Fibroblast of skin of right biceps (primary cell): ENCODE measurements at places on chromosomes 4 and X.

DNA sequence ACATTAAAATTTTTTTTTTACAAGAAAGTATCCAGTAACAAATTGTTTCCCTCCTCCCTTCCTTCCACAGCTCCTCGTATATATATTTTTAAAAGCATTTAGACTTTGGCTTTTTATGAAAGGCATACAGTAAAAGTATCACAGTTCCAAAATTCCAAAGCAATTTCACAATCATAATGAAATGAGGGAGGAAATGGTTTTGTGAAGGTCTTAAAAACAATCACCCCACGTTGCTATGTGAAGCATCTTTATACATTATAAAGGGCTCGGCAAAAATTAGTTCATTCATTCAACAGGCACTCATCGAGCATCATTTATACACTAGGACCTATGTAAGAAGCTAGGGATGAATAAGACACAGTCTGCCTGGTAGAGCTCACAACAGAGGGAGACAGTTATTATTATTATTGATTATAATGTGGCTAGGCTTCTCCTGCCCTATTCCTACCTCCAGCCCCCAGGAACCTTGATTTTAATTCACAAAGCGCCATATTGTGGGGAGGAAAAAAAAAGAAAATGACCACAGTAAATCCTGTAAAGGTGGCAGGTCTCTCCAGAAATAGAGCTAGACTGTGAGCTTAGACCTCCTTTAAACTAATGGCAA lies 239.9 kb downstream of the MAML3 start:
- peak; percentile 86 for DNase-seq

DNA sequence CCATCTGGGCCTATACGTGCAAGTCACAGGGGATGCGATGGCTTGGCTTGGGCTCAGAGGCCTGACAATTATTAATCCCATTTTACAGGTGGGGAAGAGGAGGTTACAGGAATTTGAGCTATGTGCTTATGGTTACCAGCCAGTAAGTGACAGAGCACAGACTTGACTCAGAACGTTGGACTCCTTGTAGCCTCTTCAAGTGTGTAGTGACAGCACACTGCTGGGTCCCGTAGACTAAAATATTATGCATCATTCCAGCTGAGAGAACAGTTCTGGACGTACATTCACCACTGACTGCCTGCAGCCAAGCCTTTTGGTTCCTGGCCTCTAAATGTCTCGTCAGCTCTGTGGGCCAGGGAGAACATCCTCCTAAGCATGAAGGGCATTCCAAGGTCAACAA lies 314.5 kb downstream of the GPAT3 start:
- peak; percentile 58 for DNase-seq

GRCh38 chr4:186728631-186729271 lies 5.1 kb upstream of the FAT1 start:
- DNase-seq = peak; percentile 57

- DNase-seq = peak; percentile 22
Measured at GRCh38 chrX:54246866-54247265, 63.8 kb upstream of the FAM120C start.

DNA sequence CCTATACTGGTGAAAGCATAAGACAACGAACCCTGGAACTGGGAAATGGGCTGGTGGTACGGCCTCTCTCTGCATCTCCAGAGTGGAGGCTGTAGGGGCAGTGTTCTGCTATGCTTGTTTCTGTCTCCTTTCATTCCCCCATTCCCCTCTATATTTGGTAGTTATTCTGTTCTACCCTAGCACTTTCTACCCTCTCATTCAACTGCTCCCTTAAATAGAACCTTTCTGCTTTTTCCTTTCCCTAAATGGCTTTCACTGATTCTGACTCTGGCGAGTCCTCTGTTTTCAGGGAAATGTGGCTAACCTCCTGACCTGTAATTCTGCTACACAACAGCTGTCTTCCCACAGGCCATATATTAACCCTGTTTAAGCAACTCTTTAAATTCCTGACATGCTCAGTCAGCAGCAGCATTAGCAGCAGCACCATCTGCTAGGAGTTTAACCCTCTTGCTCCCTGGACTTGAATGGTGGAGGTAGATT lies 94.2 kb downstream of the CXCL13 start:
- peak; percentile 88 for DNase-seq

- DNase-seq = no peak
Measured at GRCh38 chrX:88136328-88136727, 610.7 kb upstream of the CPXCR1 start.

DNA sequence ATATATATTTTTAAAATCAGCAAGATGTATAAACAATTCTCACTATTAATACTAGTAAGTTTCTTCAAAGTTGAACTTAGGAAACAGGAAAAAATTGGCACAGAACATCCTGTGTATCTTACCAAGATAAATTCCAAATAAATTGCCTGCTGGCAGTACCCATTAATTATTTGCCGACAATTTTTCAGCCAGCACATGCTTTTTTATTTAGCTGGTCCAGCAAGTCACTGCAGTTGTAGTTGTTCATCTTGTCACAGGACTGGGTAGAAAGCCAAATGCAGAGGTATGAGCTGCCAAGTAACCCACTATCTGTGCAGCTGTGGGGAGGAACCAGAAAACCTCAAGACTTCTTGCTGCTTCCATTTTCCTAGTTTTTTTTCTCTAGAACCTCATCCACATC lies 113.4 kb downstream of the PACRGL start:
- no peak for DNase-seq

GRCh38 chr4:74453037-74453635 lies 8.2 kb downstream of the AREG start:
- DNase-seq = no peak

GRCh38 chrX:68443155-68443868 lies 10.0 kb upstream of the OPHN1 start:
- DNase-seq = peak; percentile 76

- DNase-seq = no peak
Measured at GRCh38 chr4:25065431-25065858, 34.7 kb upstream of the LGI2 start.

- DNase-seq = no peak
Measured at GRCh38 chr4:38347251-38347650, 316.7 kb upstream of the KLF3 start.

DNA sequence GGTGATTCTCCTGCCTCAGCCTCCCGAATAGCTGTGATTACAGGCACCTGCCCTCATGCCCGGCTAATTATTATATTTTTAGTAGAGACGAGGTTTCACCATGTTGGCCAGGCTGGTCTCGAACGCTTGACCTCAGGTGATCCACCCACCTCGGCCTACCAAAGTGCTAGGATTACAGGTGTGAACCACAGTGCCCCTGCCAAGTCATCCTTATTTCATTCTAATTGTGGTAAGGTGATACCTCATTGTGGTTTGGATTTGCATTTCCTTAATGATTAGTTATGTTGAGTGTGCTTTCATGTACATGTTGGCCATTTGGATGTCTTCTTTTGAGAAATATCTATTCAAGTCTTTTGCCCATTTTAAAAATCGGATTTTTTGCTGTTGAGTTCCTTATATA lies 93.0 kb downstream of the USP9X start:
- no peak for DNase-seq

DNA sequence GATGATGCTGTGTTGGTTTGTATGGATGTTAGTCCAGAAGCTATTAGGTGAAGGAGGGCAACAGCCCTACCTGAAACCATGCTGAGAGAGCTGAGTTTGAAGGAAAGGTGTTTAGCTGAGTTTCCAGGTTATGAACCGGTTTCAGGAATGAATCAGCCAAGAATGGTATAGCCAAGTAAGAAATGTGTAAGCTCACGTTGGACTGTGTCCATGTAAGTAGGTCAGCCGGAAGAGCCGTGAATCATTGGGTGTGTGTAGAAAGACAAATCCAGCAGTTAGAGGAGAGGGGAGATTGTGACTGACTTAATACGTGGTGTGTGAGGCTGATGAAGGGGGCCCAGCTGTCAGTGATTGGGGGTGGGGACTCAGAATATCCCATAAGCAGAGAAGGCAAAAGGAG lies 77.2 kb upstream of the SPIN4 start:
- DNase-seq = peak; percentile 0

- no peak for DNase-seq
Measured at GRCh38 chr4:88535090-88535755, 11.6 kb upstream of the PYURF start.

DNA sequence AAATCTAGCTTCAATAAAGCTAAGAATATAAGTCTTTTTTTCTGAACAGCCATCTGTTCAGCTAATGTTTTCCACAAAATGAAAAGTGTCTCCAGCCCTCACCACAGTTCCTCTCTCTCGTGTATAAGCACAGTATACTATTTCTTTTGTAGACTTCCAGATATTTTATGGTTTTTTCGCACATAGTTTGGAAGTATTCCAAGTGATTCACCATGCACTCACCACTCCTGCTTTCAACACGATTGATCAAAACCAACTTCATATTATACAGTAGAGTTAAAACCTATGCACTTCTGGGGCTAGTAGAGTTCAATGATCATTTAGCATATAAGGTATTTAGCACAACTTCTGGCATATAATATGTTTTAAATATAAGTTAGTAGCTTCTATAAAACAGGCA lies 105.8 kb upstream of the DCAF12L1 start:
- peak; percentile 80 for DNase-seq
